MCF 10A (cell line): ENCODE measurements at places on chromosomes 16 and 17.
A peak's percentile ranks its signal among the peaks of the same experiment; 100 is the strongest.

GRCh38 chr17:71959154-71959553 lies 161.7 kb upstream of the SOX9 start:
- DNase-seq: peak; percentile 53

DNA sequence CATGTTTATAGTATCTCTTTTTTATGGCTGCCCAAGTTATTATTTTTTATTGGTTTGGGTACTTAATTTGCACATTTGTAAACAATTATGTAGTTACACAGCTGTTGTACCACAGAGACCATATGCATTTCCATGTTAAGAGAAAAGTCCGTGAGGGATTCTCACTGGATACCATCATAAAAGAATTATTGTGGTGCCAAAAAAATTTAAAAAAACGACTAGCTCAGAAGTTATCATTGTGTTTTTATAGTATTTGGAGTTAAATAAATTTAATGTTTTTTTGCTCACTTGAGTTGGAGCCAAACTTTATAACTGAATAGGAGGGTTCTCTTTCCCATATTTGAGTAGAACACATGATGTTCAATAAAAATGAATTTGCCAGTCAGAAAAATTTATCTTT lies 618.7 kb downstream of the WWOX start:
- no peak for DNase-seq

DNA sequence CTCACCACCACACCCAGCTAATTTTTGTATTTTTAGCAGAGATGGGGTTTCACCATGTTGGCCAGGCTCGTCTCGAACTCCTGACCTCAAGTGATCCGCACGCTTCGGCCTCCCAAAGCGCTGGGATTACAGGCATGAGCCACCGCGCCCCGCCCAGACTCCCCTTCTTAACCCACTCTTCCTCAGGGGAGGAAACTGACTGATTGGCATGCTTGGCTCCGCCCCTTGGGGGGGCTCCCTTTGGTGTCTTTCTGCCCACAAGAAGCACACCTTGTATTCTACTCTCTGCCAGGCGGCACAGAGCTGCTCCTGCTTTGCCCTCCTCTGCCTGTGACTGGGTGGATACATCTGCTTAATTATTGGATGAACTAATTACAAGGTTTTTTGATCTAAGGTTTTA lies 4.7 kb upstream of the ASGR2 start:
- no peak for DNase-seq

GRCh38 chr16:46949241-46949892 lies 24.1 kb downstream of the DNAJA2 start:
- peak; percentile 8 for DNase-seq

DNA sequence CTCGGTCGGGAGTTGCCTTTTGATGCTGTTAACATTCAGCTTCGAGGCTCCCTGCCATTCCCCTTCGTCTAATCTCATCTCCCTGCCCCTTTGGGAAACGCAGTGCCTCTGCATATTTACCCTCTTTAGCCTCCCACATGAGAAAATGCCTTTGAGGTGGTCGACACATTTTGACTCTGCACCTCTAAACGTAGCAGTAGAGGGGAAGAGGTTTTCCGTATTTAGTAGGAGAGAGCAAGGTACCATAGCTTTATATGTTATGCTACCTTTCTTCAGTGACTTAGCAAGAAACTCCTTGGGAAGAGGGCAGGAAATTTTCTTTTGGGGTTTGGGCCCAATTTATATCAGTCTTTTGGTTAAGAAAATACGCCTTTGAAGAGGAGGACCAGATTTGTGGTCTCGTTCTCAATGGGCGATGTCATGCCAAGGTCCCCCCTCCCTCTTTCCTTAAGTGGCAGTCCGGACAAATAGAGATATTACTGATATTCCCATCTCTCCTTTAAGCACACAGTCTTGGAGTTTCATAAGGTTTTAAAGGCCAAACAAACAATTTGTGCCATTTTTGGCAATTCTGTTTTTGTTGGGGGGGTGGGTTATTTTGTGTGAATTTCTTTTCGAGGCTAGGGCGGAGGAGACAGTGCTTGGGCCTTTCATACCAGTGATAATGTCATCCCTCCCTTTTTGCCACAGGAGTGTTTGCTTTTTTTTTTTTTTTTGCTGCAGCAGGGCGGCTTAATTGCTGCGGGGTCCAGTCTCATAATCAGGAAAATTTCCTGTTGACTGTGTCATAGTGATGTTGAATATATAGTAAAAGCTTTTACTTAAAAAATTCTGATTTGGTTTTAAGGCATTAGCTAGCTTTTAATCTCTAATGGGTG lies 1.5 kb downstream of the PAFAH1B1 start:
- DNase-seq: peak; percentile 21

- DNase-seq: peak; percentile 66
Observed at GRCh38 chr16:29806641-29807425, 504 bp downstream of the MAZ start.

DNA sequence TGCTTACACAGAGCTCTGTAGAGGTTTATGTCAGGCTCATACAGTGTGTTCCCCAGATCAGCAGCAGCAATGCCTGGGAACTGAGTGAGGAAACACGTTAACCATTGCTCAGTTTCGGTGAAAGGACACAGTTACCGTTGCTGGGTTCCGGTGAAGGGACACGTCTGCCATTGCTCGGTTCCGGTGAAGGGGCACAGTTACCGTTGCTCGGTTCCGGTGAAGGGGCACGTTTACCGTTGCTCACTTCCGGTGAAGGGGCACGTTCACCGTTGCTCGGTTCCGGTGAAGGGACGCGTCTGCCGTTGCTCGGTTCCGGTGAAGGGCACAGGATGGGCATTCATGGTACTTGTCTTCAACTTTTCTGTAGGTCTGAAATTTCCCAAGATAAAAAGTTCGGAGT lies 81.7 kb downstream of the MRM3 start:
- no peak for DNase-seq

DNA sequence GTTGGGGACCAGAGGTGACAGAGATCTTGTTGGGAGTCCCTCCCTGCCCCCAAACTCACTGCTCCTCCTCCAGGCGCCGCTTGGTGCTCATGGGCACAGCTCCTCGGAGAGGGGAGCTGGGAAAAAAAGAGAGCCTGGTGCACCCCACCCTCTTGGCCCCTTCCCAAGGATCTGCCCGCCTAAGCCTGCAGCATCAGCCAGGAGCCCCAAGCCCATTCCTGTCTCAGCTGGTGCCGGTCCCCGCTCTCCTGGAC lies 400 bp downstream of the HCFC1R1 start:
- peak; percentile 73 for DNase-seq

- DNase-seq: peak; percentile 59
Observed at GRCh38 chr17:4393806-4394205, 27.3 kb upstream of the UBE2G1 start.

DNA sequence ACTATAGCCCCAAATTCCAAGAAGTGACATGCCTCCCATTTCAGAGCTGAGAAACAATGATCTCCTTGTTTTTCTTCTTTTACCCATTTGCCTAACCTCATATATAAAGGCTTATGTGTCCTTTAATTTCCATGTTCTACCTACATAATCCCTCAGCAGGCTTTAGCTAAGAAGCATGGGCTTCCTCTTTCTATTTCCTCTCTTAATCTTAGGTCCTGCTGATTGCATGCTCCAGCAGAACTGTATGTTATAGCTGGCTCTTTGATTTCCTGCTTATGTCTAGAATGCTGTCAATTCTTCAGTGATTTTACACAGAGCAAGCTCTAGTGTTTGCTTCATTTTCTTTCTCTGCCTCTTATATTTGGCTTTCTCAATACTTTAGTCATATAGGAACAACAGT lies 151.7 kb upstream of the COX10 start:
- DNase-seq: no peak

GRCh38 chr16:9378876-9379275 lies 287.4 kb downstream of the HAPSTR1 start:
- DNase-seq: no peak

GRCh38 chr17:78529251-78529650 lies 47.9 kb downstream of the DNAH17 start:
- no peak for DNase-seq

DNA sequence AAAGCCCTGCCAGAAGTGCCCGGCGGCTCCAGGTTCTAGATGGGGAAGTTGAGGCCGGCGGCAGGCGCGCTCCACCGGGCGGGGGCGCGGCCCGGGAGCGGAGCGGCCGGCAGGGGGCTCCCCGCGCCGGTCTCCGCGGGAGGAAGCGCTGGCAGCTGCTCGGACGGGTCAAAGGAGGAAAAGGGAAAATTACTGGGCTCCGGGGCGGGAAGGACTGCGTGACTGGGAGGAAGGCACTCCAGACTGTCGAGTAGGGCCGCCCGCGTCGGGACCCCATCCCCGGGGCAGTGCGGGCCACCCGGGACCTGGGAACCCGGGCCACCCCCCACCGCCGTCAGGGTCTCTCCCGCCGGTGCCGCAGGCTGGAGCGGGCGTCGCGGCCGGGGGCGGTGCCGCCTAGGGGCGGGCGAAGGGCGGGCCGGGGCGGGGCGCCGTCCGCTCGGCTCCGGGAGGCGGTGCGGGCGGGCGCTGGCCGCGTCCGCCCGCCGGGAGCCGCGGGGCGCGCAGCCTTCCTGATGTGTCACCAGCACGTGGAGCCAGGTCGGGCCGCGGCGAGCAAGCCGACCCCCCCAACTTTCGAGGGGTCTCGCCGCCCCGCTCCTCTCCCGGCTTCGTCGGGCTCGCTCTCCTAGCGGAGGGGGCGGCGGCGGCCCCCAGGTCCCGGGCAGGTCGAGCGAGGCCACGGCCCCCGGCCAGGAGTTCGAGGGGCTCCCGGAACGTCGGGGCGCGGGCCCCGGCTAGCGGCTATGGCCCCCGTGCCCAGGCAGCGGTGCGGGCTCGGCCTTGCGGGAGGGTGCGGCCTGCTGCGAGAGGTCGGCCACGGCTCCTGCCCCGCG lies 167.5 kb downstream of the RAB11FIP4 start:
- DNase-seq: peak; percentile 77

- no peak for DNase-seq
Observed at GRCh38 chr16:85935974-85936760, 37.2 kb downstream of the IRF8 start.

DNA sequence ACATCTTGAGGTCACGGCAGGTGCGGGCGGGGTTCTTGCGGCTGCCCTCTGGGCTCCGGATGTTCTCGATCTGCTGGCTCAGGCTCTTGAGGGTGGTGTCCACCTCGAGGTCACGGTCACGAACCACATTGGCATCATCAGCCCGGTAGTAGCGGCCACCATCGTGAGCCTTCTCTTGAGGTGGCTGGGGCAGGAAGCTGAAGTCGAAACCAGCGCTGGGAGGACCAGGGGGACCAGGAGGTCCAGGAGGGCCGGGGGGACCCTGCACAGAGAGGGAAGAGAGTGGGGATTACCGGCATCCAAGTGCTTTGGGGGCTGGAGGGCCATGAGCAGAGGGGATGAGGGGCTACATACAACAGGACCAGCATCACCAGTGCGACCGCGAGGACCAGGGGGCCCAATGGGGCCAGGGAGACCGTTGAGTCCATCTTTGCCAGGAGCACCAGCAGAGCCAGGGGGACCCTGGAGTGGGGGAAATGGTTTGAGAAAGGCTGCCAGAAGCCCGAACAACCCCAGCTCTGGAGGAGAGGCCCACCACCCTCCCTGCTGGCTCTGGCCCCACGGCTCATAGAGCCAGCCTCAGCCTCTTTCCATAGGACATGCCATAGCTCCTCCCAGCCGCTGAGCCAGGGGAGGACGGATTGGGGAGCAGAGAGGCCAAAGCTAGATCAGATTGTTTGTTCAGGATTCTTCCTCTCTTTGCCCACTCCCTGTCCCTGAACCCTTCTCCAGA lies 14.6 kb downstream of the COL1A1 start:
- DNase-seq: no peak

- no peak for DNase-seq
Observed at GRCh38 chr16:11056090-11056992, 112.0 kb downstream of the CLEC16A start.

DNA sequence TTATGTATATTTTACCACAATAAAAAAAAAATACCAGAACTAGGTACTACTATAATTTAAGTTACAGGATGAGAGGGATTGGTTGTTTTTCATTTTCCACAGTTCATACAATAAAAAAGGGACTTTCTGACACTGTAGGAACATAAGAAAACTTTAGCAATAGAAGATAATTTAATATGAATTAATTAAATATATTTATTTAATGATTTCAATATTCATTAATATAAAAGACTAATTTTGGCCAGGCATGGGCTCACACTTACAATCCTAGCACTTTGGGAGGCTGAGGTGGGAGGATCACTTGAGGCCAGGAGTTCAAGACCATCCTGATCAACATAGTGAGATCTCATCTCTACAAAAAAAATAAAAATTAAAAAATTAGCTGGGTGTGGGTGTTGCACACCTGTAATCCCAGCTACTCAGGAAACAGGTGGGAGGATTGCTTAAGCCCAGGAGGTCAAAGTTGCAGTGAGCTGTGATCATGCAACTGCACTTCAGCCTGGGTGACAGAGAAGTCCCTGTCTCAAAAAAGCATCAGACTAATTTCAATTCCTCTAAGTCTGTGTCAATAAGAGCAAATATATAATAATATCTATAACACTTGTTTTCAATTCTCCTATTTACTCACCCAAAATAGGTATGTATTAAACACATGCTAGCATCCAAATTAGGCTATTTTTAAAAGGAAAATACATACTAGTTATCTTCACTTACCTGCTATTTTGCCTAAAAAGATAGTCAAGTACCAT lies 79.6 kb downstream of the BRIP1 start:
- DNase-seq: no peak

DNA sequence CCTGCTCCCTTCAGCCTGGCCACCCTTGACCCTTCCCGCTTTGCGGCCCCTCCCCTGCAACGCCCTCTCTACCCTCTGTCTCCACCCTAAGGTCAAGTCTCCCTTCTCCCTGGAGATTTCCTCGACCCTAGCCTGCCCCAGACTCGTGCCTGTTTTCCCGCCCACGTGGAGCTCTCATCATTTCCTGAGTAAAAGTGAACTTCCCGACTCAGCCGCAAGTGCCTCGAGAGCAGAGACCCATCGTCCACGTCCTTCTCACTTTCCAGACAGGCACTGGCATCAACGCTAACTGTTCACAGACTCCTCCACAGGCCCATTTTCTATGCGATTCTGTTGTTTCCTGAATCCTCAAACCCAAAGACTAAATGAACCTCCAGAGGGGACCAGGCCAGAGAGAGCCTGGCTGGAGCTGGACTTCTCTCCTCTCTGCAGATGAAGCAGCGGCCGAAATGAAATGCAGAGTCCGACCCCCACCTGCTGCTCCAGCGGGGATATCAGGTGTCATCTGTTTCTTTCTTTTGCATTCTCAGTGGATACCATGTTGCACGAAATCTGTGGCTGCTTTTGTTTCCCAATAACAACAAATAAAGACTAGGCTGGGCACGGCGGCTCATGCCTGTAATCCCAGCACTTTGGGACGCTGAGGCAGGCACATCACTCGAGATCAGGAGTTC lies 52.5 kb downstream of the RTN4RL1 start:
- DNase-seq: no peak

GRCh38 chr16:4936991-4937781 lies at the start of gene PPL:
Gene PPL, minus strand, starts transcription at chr16:4937148. Its CDS starts 103 bp downstream, at chr16:4937045.
- peak; percentile 86 for DNase-seq

- DNase-seq: no peak
Observed at GRCh38 chr17:81831563-81831956, 1.5 kb downstream of the MCRIP1 start.
